Activated T-helper 1 cell treated with anti-CD3 and anti-CD28 coated beads, Interleukin-12 subunit alpha, Interleukin-12 subunit beta, Interleukin-2, Interleukin-4 antibody, amounts not matched to agents 30 ng/mL and 10 ng/mL and 1 ng/mL, durations not matched to agents 14 hours and 24 hours and 36 hours (primary cell): ENCODE measurements at places on chromosomes 1 and 21. TPM values are rescaled to one million over a fixed set of nuclear protein-coding genes. Genes with fewer than 3 reads are reported as not detected.

OR2T29 gene
- total RNA-seq: not detected in 2 replicates

GRCh38 chr1:221149555-221150075 is 270.4 kb downstream of the HLX start:
- no peaks in the 10 kb centered on the region for H3K36me3 ChIP-seq
- no peak for DNase-seq
- H3K27ac ChIP-seq: no peak overlapping the region
- no peak overlapping the region for H3K4me3 ChIP-seq
- no peaks in the 10 kb centered on the region for H3K4me1 ChIP-seq
- no peaks in the 10 kb centered on the region for H3K27me3 ChIP-seq

GRCh38 chr1:59126366-59126765 is 170.5 kb upstream of the FGGY start:
- peaks cover 5% of the 10 kb centered on the region for H3K27me3 ChIP-seq
- H3K4me3 ChIP-seq: no peak overlapping the region
- H3K27ac ChIP-seq: no peak overlapping the region
- DNase-seq: no peak

TMEM50A gene
- total RNA-seq: 99.8 and 102 TPM in 2 replicates

COA6 gene
- total RNA-seq: 57.2 and 66.9 TPM in 2 replicates

- DNase-seq: no peak
- no peaks in the 10 kb centered on the region for H3K36me3 ChIP-seq
- H3K4me3 ChIP-seq: no peak overlapping the region
- H3K27me3 ChIP-seq: peaks cover 11% of the 10 kb centered on the region
- H3K27ac ChIP-seq: no peak overlapping the region
Measured at GRCh38 chr1:59952065-59952464, 25.5 kb upstream of the CYP2J2 start.

NEGR1 gene
- total RNA-seq: not detected in 2 replicates

DNA sequence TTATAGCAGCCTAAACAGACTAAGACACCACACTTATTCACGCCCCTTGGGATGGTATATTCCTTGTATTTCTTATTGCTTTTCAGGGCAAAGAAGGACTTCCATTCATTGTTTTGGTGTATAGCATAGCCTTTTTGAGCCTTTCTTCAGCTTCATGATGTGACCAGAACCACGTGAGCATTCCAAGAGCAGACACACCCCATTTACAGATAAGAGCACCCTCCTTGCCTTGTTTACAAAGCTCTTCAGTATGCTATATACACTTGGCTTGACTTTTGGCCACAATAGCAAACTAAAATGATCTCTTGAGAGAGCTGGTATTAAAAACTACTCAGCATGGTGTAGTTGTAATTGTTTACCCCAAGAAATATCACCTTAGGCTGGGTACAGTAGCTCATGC is 78.7 kb downstream of the PIK3R3 start:
- peaks cover 12% of the 10 kb centered on the region for H3K27me3 ChIP-seq
- no peak for DNase-seq
- no peaks in the 10 kb centered on the region for H3K4me1 ChIP-seq
- H3K36me3 ChIP-seq: peaks cover 3% of the 10 kb centered on the region
- no peak overlapping the region for H3K4me3 ChIP-seq

DNA sequence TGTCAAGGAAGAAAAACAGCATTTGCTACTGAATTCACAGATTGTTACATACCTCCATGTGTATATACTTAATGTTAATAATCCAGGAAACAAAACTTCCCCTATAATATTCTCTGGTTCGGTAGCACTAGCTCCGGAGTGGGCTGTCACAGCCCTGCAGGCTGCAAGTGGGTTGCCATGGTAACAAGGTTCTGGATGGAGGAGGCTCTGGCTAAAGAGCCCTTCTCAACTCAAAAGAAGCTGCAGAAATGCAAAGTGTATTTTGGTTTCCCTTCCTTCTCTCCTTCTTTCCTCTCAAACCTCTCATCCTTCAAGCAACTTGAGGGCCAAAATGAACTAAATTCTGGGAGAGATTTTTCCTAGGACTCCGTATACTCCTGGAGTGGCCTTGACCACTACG is 45.2 kb downstream of the ASTN1 start:
- no peaks in the 10 kb centered on the region for H3K27me3 ChIP-seq
- no peak overlapping the region for H3K4me3 ChIP-seq
- no peak overlapping the region for H3K27ac ChIP-seq
- no peaks in the 10 kb centered on the region for H3K36me3 ChIP-seq
- no peak for DNase-seq

DNA sequence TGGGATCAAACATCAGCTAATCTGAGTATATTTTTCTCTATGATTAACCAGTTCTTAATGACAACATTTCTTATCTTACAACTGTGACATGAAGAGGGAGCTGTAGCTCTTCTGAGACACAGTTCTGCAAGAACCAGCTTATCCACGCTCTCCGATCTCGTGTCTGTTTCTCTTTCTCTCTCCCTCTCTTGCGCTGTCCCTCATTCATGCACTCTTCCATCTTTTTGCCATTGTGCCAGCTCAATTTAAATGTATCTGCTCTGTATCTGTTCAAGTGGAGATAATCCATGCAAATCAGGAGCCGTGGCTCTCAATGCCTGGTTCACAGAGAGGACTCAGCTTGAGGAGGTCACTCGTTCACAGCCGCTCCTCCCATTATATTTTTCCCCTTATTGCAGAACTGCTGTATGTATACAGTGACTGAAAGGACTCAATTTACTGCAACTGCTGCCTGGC is 494.7 kb upstream of the ADGRL2 start:
- H3K36me3 ChIP-seq: no peaks in the 10 kb centered on the region
- no peaks in the 10 kb centered on the region for H3K27me3 ChIP-seq
- no peak overlapping the region for H3K4me3 ChIP-seq
- no peak for DNase-seq

GRCh38 chr1:6930732-6931300 is 145.6 kb downstream of the CAMTA1 start:
- H3K27me3 ChIP-seq: peaks cover 6% of the 10 kb centered on the region
- H3K27ac ChIP-seq: no peak overlapping the region
- no peaks in the 10 kb centered on the region for H3K36me3 ChIP-seq
- H3K4me1 ChIP-seq: no peaks in the 10 kb centered on the region
- H3K4me3 ChIP-seq: no peak overlapping the region

BCL2L15 gene
- 0.67 and 0.69 TPM in 2 replicates for total RNA-seq

GRCh38 chr1:215501496-215501895 is 65.6 kb upstream of the KCTD3 start:
- H3K4me1 ChIP-seq: no peaks in the 10 kb centered on the region
- DNase-seq: no peak
- H3K36me3 ChIP-seq: no peaks in the 10 kb centered on the region
- H3K27me3 ChIP-seq: no peaks in the 10 kb centered on the region
- H3K4me3 ChIP-seq: no peak overlapping the region

- H3K4me1 ChIP-seq: peaks cover 89% of the 10 kb centered on the region
- no peak for DNase-seq
- H3K27ac ChIP-seq: peak overlapping the region; percentile 57
Measured at GRCh38 chr1:89673251-89673650, 40.3 kb downstream of the LRRC8C start.

GJC2 gene
- 0.61 and 0.93 TPM in 2 replicates for total RNA-seq

GRCh38 chr1:44029260-44029910 is 1.9 kb downstream of the SLC6A9 start:
- peaks cover 30% of the 10 kb centered on the region for H3K4me1 ChIP-seq
- H3K4me3 ChIP-seq: peak overlapping the region; percentile 90

- H3K27ac ChIP-seq: no peak overlapping the region
- H3K4me1 ChIP-seq: no peaks in the 10 kb centered on the region
- H3K4me3 ChIP-seq: no peak overlapping the region
- DNase-seq: no peak
Measured at GRCh38 chr21:32055305-32055704, 182.5 kb downstream of the HUNK start.

- peak; percentile 54 for DNase-seq
- H3K4me3 ChIP-seq: peak overlapping the region; percentile 60
- peaks cover 4% of the 10 kb centered on the region for H3K27me3 ChIP-seq
- peak overlapping the region; percentile 80 for H3K27ac ChIP-seq
- peaks cover 7% of the 10 kb centered on the region for H3K36me3 ChIP-seq
Measured at GRCh38 chr1:16420424-16421118, 16.7 kb downstream of the SPATA21 start.

DNA sequence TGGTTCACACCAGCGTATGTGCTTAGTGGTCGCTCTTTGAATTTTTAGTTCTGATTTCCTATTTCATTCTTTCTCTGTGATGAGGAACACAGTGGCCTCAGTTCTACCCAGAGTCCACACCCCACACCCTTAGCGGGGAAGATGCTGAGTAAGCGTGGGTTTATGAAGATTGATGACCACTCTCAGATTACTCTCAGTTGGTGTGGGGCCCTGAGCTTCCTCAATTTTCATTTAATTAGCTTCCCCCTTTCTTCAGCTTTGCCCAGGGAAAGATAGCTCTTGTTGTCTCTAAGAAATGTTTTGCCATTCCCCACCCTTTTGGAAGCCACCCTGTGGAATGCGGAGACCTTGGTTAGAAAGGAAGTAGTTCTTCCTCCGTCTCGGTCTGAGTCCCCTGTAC is 299.9 kb upstream of the PROX1 start:
- no peak for DNase-seq
- H3K4me3 ChIP-seq: no peak overlapping the region
- H3K27ac ChIP-seq: no peak overlapping the region
- peaks cover 6% of the 10 kb centered on the region for H3K4me1 ChIP-seq
- no peaks in the 10 kb centered on the region for H3K27me3 ChIP-seq
- no peaks in the 10 kb centered on the region for H3K36me3 ChIP-seq

DNA sequence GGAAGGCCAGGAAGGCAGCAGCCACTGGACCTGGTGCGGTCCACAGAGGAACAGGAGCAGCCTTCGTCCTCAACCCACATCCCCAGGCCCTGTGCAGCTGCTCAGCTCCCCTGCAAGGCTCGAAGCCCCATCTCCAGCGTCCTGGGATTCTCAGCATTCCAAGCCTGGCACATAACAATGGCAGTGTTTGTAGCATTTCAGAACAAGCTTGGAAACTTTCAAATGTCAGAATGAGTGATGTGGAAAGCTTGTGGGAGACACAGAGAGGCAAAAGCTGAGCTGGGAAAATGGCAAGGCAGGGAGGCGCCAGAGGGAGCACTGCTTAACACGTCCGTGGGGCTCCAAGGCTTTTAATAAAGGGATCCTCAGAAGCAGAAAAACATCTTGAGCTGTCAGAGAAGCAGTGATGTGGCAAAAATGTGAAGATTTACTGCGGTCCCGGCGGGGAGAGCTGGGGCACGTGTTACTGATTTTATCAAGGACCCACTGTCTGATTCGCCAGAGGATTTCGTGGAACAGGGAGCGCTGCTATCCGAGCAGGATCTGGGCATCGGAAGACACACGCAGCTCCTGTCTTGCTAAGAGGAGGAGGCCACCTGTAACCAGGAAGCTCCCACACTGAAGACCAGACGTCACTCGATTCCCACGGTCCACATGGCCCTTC is 38.1 kb downstream of the TOMM20 start:
- H3K4me3 ChIP-seq: no peak overlapping the region
- no peak for DNase-seq
- H3K4me1 ChIP-seq: peaks cover 13% of the 10 kb centered on the region

GRCh38 chr1:12356004-12356890 is 126.4 kb downstream of the VPS13D start:
- H3K27ac ChIP-seq: no peak overlapping the region
- peaks cover 14% of the 10 kb centered on the region for H3K4me1 ChIP-seq
- peaks cover 46% of the 10 kb centered on the region for H3K36me3 ChIP-seq
- no peak overlapping the region for H3K4me3 ChIP-seq
- DNase-seq: no peak

CLDN17 gene
- not detected in 2 replicates for total RNA-seq

GRCh38 chr1:234586892-234587485 is 23.0 kb downstream of the IRF2BP2 start:
- DNase-seq: no peak
- H3K4me3 ChIP-seq: no peak overlapping the region
- H3K36me3 ChIP-seq: no peaks in the 10 kb centered on the region
- H3K27ac ChIP-seq: no peak overlapping the region

GRCh38 chr1:47906527-47907176 is 90.5 kb downstream of the TRABD2B start:
- H3K27ac ChIP-seq: no peak overlapping the region
- H3K4me3 ChIP-seq: no peak overlapping the region
- H3K36me3 ChIP-seq: no peaks in the 10 kb centered on the region
- H3K27me3 ChIP-seq: no peaks in the 10 kb centered on the region

DNA sequence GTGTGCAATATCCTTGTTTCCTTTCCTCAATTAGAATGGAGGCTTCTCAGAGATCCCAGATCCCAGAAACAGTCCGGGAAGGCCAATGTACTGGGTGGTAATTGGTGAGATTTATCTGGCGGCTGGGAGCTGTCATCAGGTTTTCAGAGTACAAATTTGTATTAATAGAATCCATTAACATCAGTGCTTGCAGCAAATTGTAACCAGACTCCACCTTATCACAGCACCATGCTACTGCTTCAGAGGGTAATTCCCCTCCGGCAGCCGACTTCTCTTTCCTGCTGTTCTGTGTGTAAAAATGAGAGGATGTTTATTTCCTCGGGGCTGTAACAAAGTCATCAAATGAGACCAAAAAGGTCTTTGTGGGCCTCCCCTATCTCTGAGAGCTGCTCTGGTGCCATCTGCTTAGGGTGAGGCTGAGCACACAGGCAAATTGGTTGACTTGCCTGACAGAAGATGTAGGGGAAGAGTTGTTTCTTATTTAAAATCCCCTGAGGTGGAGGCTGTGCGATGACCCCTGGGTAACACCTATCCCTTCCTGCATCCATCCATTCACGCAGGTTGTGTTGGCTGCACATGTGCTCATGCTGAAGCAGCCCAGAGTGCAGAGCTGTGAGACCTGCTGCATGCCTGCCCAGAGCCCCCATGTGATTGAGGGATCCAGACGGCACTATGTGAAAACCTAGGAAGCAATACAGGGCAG is 19.2 kb downstream of the NFASC start:
- H3K4me1 ChIP-seq: no peaks in the 10 kb centered on the region
- DNase-seq: no peak
- H3K27ac ChIP-seq: no peak overlapping the region
- no peaks in the 10 kb centered on the region for H3K36me3 ChIP-seq

DNA sequence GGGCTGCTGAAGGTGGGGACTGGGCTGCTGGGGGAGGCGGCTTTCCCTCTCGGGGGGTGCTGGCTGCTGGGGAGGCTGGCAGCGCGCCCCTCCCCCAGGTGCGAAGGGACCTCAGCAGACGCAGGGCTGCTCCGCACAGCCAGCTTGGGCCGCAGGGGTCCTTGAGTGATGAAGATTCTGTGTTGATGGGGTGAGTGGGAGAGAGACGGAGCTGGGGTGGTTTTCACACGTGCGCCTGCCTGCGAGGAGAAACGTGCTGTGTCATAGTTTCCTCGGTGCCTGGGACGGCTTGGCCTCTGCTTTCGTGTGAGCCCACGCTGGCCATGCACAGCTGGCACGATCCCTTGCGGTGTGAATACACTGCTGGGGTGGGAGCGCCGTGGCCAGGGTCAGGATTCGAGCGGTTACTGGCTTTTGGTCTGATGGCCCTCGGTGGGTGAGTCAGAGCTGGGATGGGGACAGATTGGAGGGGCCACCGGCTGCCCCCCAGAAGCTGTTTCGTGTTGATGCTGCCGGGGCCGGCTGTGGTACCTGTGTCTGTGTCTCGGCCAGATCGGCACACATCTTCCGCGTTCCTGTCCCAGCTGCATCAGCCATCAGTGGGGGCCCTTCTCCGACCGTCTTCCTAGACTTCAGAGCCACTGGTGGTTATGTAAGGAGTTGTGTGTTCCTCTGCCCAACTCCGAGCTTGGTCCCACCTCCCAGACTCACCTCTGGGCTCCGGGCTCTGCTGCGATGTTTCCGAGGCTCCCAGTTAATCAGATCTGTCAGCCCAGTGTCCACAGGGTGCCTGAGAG is 24.9 kb downstream of the PRKCZ start:
- H3K27ac ChIP-seq: no peak overlapping the region
- peaks cover 4% of the 10 kb centered on the region for H3K36me3 ChIP-seq
- no peaks in the 10 kb centered on the region for H3K27me3 ChIP-seq
- DNase-seq: no peak
- H3K4me3 ChIP-seq: no peak overlapping the region

ENAH gene
- total RNA-seq: 0.05 and 0.23 TPM in 2 replicates
